HL-60 (cell line): ENCODE measurements at places on chromosomes 12 and 14.

GRCh38 chr12:121903202-121903601 lies 14.6 kb downstream of the PSMD9 start:
- no peak for DNase-seq

DNA sequence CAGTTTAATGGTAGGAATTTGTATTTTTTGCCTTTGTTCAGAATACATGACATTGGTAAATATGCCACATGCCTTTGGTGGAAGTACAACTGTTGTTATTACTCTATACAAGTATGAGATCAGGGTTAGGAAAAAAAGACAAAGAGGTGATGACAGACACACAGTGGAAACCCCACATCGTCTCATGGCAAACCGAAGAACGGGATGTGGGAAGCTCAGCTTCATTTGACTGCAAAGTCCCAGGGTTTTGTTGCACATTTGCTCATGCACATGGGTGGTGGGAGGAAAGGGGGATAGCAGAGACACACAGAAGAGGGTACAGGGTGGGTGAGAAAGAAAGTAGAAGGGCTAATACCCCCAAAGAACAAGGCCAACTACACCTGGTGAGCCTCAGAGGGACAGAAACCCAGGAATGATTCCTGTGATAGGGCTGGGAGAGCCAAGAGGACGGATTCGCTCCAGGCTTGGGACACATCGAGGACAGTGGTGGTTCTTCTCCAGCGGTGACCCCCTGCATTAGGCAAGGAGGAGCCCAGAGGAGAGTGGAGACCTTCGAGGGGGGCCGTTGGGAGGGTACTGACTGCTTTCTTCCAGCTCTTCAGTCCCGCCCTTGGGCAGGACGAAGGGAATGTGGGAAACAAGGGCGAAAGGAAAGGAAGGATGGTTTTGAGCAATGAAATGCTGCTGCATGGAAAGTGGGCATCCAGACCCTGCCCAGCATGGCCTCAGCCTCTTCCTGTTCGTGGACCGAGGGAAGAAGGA lies 8.1 kb downstream of the VAMP1 start:
- DNase-seq: no peak

GRCh38 chr14:31449971-31450610 lies 7.2 kb downstream of the DTD2 start:
- peak; percentile 9 for DNase-seq

- DNase-seq: no peak
These were observed 3.8 kb downstream of the DIO3 start for GRCh38 chr14:101564819-101565698.

DNA sequence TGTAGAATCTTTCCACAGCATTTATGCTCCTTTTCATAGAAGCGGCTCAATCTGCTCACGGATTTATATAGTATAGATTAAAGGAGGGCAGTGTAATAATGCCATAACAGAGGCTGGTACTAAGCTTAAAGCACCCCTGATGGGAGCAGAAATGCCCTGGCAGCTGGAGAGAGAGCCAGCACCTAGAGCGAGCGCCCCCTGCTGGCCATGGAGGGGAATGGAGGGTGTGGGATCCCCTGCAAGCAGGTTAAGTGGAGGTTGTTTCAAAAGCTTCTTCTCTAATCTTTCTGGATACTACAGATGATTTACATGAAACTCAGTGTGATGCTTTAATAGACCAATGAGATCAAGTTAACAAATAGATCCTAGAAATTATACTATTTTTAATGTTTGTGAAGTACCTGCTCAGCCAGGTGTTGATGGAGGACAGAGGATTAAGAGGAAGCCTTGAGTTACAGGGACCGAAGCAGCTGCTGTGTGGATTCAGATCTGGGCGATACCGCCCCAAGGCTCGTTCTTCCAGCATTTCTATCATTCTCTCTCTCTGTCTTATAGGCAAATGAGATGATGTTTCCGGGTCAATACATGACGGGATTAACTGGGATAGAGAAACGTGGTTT lies 1519.3 kb upstream of the TMEM132C start:
- peak; percentile 43 for DNase-seq

- DNase-seq: peak; percentile 76
These were observed 1.5 kb upstream of the HSP90B1 start for GRCh38 chr12:103928682-103929045.

GRCh38 chr12:4228122-4228580 lies 45.4 kb upstream of the CCND2 start:
- no peak for DNase-seq

DNA sequence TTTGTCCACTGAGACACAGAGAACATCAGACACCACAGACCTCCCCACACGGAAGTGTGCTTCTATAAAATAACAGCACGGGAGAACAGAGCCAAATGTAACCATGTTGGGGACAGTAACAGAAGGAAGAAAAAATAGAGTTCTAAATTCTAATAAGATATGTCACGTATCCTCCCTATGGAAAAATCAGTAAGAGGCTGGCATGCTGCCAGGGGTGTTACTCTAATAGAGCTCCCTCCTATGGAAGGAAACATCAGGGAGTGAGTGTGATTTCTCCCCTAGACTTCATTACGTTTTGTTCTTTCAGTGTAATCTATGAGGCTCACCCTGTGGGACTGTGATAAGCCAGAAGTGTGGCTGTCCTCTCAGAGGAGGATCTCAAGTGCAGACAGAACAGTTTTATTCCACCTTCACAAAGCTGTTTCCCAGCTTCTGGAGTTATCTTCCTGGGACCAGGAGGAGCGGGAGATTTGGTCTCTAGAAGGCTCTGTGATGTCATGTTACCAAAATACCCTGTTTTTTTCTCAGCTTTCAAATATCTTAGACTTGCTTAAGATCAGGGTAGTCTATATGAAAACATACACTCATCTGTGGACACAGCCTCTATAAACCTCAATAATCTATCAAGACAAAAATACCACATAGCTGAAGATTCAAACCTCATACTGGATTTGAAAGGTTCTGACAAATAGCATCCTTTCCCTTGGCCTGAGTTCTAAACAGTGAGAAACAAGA lies 69.3 kb downstream of the ZFC3H1 start:
- DNase-seq: no peak

DNA sequence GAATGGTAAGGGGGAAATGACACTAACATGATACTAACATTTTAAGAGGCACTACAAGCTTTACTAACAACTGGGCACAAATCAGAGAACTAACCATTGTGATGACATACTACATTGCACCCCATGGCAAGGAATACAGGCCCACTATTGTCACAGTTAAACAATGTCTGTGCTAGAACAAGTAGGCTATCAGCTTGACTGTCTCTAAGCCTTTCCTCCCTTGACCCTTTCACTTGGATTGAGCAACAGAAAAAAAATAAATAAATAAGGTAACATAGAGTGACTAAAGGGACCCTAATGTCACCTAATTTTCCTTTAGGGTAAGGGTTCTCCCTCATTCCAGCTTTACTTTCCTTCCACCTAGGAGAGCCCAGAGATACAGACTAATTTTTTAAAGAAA lies 4.4 kb downstream of the SLC38A2 start:
- no peak for DNase-seq

GRCh38 chr12:6928703-6929407 lies 1.1 kb downstream of the ATN1 start:
- no peak for DNase-seq

DNA sequence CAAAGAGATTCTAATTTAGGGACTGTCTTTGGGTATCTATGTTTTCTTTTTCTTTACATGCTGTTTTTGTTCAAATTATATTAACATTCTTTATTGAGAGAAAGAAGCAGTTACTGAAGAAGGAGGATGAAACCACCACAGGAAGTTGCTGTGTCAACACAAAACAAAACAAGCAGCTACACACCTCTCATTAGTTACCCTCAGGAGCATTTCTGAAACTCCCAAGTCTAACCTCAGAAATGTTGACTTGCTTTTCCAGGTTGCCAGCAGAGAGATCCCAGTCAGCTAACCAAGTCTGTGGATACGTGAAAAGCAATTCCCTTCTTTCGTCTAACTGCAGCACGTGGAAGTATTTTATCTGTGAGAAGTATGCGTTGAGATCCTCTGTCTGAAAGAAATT lies 33.5 kb downstream of the CLEC1A start:
- DNase-seq: no peak

DNA sequence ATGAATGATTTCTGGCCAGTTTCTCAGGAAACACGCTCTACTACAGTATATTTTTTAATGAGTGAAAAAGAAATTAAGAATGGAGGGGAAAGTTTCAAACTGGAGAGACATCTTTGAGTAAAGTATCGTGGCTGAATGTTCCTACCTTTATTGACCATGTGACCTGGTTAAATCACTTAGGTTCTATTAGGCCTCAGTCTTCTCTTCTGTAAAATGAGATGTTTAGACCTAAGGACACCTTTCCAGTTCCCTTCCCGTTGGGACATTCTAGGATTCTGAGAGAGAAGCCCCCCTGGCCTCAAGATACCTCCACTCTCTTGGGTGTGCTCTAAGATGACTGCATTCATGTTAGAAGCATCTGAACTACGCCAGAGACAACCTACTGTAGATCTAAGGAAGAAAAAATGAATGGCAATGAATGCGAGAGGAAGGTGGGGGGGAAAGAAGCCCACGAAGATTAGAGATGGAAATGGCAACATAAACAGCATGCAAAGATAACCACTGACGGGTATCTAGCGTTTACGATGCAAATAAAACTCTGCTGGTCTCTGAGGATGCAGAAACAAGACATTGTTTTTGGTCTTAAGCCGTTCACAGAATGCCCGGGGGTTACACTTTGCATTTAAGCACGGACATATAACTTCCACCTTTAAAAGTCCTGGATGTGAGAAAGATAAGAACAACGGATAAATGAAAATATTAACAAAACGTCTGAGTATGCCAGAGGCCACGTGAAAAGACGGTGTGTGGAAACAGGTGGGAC lies 599 bp upstream of the CPSF6 start:
- DNase-seq: no peak

DNA sequence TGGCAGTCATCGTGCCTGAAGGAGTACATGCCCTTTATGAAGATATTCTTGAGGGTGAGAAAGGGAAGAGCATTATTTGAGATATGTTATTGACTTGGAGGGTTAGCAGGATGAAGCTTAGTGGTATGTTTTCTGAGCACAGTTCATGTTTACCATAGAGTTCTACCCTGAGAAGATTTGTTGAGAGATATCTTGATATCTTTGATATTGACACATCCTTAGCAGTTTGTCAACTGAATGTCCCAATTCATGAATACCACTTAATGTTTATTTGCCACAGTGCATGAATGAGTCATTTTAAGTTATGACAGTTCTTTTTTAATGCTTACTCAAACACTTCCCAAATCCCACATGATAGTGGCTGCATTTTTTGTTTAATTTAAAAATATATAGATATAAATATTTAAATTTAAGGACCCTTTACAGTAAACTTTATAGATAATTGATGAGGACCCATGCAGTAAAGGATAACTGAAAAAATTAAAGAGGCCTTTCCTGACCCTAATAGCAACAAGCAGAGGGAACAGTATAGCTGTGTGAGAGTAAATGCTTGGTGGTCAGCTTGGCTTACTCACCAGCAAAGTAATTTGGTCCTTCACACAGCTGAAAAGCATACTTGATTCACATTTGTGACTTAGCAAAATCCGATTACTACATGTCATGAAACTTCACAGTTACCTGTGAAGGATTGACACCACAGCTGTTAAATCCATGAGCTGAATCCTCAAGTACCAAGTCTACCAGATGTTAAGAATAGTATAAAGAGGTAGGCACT lies 25.8 kb downstream of the SLC39A9 start:
- no peak for DNase-seq

- no peak for DNase-seq
These were observed 2.0 kb upstream of the CCDC197 start for GRCh38 chr14:93994919-93995682.

DNA sequence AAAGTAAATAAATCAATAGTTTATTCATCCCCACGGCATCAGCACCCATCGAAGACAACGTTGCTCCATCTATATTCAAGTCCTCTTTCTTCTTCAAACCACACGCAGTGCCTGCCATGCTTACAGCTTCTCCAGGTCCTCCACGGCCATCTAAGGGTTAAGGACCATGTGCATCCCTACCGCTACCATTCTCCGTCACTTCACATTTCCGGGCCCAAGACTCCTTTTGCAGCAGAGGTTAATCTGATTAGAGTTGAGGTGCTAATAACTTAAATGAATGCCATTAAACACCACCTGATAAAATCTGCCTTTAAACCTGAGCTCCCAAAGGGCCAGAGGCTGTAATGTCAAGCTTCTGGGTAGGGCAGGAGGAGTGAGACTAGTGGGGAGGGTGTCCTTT lies 79.7 kb upstream of the CCND2 start:
- DNase-seq: no peak

DNA sequence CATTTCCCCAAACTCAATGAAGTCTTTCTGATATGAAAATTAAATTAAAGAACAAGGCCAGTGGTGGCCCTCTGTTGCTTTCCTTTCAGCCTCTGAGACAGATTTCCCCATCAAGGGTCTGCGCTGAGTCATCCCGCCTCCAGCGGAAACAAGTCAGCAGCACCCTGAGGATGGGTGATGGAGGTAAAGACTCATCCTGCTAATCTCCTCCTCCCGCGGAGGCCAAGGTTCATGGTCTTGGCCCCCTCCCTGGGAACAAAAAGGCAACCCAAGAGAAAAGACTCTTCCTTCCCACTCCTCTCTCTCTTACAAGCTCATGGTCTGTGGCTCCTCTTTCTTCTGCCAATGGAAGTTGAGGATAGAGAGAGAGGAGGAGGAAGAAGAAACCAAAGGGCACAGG lies 9.0 kb upstream of the NUMB start:
- DNase-seq: no peak

DNA sequence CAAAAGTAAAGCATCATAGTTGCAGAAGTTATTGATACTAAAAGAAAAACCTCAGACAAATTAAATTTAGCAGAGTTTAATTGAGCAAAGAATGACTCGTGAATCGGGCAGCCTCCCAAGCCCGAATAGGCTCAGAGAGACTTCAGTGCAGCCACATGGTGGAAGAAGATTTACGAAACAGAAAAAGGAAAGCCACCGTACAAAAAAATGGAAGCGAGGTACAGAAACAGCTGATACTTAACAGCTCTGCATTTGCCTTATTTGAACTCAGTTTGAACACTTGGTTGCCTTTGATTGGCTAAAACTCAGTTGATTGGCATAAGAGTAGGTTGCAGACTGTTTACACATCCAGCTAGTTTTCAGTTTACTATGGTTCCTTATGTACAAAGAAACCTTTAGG lies 12.9 kb downstream of the TTC9 start:
- DNase-seq: no peak

GRCh38 chr12:40170593-40170992 lies 54.2 kb upstream of the LRRK2 start:
- no peak for DNase-seq

GRCh38 chr12:25859976-25860375 lies 98.5 kb upstream of the RASSF8 start:
- DNase-seq: no peak

DNA sequence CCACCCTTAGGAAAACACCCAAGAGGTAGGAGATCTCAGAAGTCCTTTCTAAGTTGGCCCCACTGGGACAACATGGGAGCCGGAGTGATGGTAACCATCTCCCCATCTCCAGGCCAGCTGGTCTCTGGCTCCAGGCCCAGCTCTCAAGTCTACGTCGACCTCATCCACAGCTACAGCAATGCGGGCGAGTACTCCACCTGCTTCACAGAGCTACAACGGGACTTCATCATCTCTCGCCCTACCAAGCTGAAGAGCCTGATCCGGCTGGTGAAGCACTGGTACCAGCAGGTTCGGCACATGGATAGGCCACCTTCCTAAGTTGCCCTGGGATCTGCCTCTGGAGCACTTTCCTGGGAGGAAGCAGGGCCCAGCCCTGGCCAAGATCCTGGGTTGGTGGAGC lies 11.0 kb upstream of the OAS2 start:
- no peak for DNase-seq

GRCh38 chr14:81275305-81276072 lies 54.7 kb upstream of the GTF2A1 start:
- no peak for DNase-seq

GRCh38 chr14:65200454-65200853 lies 98.1 kb upstream of the MAX start:
- no peak for DNase-seq

GRCh38 chr12:88865537-88865936 lies 285.3 kb upstream of the KITLG start:
- DNase-seq: no peak
